Fibroblast of skin of abdomen (primary cell): ENCODE measurements at places on chromosomes 7 and 10.

- DNase-seq = no peak
Observed at GRCh38 chr7:106551936-106552335, 109.0 kb downstream of the CCDC71L start.

GRCh38 chr7:90843472-90843871 lies 247.4 kb downstream of the CDK14 start:
- no peak for DNase-seq

- DNase-seq = no peak
Observed at GRCh38 chr7:108329514-108329913, 126.7 kb downstream of the NRCAM start.

- DNase-seq = no peak
Observed at GRCh38 chr7:28121496-28121895, 59.1 kb downstream of the JAZF1 start.

DNA sequence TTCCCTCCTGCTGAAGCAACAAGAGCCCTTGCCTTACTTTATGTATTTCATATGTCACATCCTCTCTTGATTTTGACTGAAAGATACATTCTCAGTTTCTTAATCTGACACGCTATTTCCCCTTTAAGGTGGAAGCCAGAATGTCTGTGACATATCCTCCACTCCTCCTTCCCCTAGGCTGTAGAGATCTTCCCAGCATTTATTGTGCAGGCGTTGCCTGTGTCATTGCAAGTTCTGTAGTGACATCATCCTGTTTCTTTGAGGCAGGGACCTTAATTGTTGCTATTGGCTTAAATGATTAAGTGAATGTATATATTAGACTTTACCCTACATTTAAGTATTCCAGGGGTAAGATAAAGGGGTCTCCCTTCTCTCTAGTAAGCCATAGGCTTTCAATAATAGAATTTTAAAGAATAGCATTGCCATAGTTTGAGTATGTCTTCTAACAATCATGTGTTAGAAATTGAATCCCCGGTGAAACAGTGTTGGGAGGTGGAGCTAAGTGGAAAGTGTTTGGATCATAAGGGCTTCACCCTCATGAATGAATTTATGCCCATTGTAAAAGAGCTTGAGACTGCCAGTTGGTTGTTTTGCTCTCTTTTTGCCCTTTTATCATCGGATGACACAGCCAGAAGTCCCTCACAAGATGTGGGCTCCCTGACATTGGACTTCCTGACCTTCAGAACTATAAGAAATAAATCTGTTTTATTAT lies 189.5 kb upstream of the CDC14C start:
- no peak for DNase-seq

DNA sequence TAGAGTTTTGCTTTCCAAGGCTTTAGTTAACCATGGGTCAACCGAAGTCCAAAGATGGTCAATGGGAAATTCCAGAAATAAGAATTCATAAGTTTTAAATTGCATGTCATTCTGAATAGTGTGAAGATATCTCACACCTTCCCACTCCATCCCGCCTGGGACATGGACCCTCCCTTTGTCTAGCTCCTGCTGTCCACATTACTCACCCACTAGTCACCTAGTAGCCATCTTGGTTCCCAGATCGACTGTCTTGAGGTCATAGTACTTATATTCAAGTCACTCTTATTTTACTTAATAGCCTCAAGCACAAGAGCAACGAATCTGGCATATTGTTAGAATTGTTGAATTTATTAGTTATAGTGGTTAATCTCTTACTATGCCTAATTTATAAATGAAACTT lies 366.6 kb downstream of the PRPF18 start:
- DNase-seq = no peak

- DNase-seq = no peak
Observed at GRCh38 chr10:24035761-24036160, 173.2 kb upstream of the KIAA1217 start.

DNA sequence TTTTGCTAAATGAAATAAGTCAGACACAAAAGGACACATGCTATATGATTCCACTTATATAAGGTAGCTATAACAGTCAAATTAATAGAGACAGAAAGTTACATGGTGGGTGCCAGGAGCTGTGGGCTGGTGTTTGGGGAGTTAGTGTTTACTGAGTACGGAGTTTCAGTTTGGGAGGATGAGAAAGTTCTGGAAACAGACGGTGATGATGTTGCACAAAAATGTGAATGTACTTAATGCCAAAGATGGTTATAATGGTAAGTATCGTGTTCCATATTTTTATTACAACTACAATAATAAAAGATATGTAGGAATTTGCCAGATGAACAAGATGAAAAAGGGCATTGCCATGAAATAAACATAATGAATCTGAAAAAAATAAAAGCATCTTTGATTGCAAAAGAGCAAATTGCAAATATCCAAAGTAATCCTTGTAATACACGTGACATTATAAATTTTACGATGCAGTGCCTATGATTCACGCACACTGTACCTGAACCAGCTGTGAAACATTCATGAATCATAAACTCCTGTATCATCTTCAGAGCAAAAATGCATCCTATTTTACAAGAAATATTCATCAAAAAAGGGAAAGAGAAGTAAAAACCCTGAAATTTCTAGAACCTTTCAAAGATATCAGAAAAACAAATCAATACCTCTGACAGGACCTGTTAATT lies 676.7 kb downstream of the PCDH15 start:
- no peak for DNase-seq

- DNase-seq = no peak
Observed at GRCh38 chr10:120076996-120077706, 184.6 kb downstream of the SEC23IP start.
